ENCODE measurements at places on chromosomes 11 and 22. TPM values are rescaled to one million over a fixed set of nuclear protein-coding genes. Genes with fewer than 3 reads are reported as not detected.

Gene CD81
- 254 TPM for total RNA-seq

Gene PATL1
- 5.3 TPM for total RNA-seq

Gene MLC1
- 2.2 TPM for total RNA-seq

Gene SLC22A6
- not detected for total RNA-seq

Gene LARGE2
- total RNA-seq: not detected

Gene MUC5AC
- total RNA-seq: under 0.01 TPM

Gene EEF1G
- total RNA-seq: 1,416 TPM

Gene MUC2
- total RNA-seq: not detected

Gene TRIM6
- 2.9 TPM for total RNA-seq

Gene DDI1
- total RNA-seq: not detected

Gene PDE3B
- 2.4 TPM for total RNA-seq

Gene RCOR2
- total RNA-seq: 2.0 TPM

Gene PRRG4
- total RNA-seq: 0.06 TPM

Gene NAALADL1
- total RNA-seq: 27.0 TPM

Gene MAJIN
- total RNA-seq: not detected

Gene KCNQ1OT1
- 2.3 TPM for total RNA-seq

Gene MYOD1
- not detected for total RNA-seq
